ENCODE measurements at places on chromosomes 11 and 22. TPM values are rescaled to one million over a fixed set of nuclear protein-coding genes. Genes with fewer than 3 reads are reported as not detected.

The MYO18B gene
- not detected for polyA plus RNA-seq

The APOBEC3H gene
- polyA plus RNA-seq, result not detected

The ZNF70 gene
- polyA plus RNA-seq, result 1.3 TPM

The SLC22A8 gene
- not detected for polyA plus RNA-seq

DNA sequence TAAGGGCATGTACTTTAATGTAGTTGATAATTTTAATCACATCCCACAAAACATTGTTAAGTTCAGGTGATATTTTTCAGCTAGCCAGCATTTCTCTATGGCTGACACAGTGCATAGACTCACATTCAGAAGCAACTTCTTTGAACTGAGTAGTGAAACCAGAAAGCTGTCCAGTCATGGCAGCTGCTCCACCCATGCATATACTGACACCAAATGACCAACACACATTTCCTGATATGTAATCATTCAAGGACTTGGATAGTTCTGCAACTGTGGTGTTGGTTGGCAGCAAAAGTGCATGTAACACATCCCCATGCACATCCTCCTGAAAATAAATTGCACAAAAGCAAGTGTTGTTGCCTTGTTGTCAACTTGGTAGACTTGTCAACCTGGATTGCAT, 39.7 kb downstream of the CALCA start:
- no peaks in the 10 kb centered on the region for H3K4me1 ChIP-seq
- no peak overlapping the region for H3K27ac ChIP-seq
- no peaks in the 10 kb centered on the region for H3K27me3 ChIP-seq

- H3K4me3 ChIP-seq, result no peak overlapping the region
- H3K27me3 ChIP-seq, result no peaks in the 10 kb centered on the region
- peak; percentile 59 for DNase-seq
- H3K4me1 ChIP-seq, result no peaks in the 10 kb centered on the region
These were observed 180.5 kb downstream of the MIAT start for GRCh38 chr22:26837784-26838470.

GRCh38 chr22:38953577-38954413, 3.6 kb upstream of the APOBEC3A start:
- no peak overlapping the region for H3K4me3 ChIP-seq
- H3K27me3 ChIP-seq, result no peaks in the 10 kb centered on the region
- H3K27ac ChIP-seq, result no peak overlapping the region
- H3K4me1 ChIP-seq, result peaks cover 13% of the 10 kb centered on the region

GRCh38 chr11:117366248-117366647, 38.6 kb downstream of the CEP164 start:
- DNase-seq, result no peak
- H3K4me1 ChIP-seq, result no peaks in the 10 kb centered on the region
- H3K36me3 ChIP-seq, result no peaks in the 10 kb centered on the region
- H3K4me3 ChIP-seq, result no peak overlapping the region
- H3K27ac ChIP-seq, result no peak overlapping the region
- no peaks in the 10 kb centered on the region for H3K27me3 ChIP-seq

- H3K27ac ChIP-seq, result no peak overlapping the region
- H3K4me1 ChIP-seq, result no peaks in the 10 kb centered on the region
- no peak overlapping the region for H3K4me3 ChIP-seq
- no peak for DNase-seq
- no peaks in the 10 kb centered on the region for H3K27me3 ChIP-seq
- H3K36me3 ChIP-seq, result no peaks in the 10 kb centered on the region
These were observed 157.6 kb upstream of the BLID start for GRCh38 chr11:122273476-122274191.

DNA sequence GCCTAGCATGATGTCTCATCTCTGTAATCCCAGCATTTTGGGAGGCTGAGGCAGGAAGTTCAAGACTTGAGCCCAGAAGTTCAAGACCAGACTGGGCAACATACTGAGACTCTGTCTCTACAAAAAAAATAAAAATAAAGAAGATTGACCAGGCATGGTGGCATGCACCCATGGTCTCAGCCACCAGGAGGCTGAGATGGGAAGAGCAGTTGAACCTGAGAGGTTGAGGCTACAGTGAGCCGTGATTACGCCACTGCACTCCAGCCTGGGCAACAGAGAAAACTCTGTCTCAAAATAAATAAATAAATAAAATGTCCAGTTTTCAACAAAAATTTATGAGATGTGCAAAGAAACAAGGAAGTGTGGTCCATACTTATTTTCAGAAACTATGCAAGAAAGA, 28.3 kb downstream of the EFCAB6 start:
- H3K27me3 ChIP-seq, result no peaks in the 10 kb centered on the region
- H3K4me1 ChIP-seq, result no peaks in the 10 kb centered on the region
- DNase-seq, result no peak

DNA sequence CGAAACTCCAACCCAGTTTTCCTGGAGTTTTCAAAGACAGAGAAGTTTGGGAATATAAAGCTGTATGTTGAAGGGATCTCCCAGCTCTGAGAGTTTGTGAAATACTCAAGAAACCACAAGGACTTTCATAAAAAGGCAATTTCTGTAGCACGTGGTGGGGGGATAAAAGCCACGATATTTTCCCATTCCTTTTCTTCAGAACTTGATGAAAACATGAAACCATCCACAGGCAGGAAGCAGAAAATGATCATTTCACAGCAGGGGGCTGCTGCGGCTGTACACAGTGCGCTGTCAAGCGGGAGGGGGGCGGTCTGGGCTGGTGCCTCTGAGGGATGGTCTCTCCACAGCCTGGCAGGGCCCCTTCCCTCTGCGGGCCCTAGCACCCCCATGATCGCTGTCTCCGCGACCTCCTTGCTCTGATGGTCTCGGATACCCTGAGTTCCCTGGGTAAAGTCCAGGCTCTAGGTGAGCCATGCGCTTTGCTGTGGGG, 423.2 kb downstream of the MN1 start:
- no peak overlapping the region for H3K4me3 ChIP-seq
- no peaks in the 10 kb centered on the region for H3K27me3 ChIP-seq
- H3K36me3 ChIP-seq, result no peaks in the 10 kb centered on the region
- H3K4me1 ChIP-seq, result no peaks in the 10 kb centered on the region
- no peak for DNase-seq

All from hepatocyte (in vitro differentiated cells).